NCI-H510A treated with DMSO at 0.1 percent for 48 hours (cell line): ENCODE measurements at places on chromosomes 6 and 20.

DNA sequence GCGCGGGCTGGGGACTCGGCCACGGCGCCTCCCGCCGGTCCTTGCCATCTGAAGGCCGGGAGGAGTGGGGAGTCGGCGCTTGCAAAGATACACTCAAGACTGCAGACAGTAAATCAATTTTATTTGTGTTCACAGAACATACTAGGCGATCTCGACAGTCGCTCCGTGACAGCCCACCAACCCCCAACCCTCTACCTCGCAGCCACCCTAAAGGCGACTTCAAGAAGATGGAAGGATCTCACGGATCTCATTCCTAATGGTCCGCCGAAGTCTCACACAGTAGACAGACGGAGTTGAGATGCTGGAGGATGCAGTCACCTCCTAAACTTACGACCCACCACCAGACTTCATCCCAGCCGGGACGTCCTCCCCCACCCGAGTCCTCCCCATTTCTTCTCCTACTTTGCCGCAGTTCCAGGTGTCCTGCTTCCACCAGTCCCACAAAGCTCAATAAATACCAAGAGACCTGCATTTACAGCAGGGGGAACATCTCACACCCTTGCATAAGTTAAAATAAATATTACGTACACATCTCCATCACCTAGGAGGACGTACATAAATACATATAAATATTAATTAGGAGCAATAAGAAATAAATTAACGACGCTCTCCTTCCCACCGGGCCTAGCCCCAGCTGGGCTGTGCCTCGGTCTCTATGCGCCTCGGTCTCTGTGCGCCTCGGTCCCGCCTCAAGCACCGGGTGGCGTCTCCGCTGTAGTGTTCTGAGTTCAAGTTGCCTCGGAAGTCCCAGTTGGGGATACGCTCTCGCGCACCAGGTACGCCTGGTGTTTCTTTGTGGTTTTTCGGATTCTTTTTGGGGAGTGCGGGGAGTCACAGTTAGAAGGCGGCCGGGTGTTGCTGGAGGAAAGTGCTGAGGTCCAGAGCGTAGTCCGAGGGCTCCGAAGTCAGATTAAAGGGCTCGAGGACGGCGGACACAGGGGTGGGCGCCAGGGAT, 889 bp upstream of the FLOT1 start:
- DNase-seq: peak; percentile 14

DNA sequence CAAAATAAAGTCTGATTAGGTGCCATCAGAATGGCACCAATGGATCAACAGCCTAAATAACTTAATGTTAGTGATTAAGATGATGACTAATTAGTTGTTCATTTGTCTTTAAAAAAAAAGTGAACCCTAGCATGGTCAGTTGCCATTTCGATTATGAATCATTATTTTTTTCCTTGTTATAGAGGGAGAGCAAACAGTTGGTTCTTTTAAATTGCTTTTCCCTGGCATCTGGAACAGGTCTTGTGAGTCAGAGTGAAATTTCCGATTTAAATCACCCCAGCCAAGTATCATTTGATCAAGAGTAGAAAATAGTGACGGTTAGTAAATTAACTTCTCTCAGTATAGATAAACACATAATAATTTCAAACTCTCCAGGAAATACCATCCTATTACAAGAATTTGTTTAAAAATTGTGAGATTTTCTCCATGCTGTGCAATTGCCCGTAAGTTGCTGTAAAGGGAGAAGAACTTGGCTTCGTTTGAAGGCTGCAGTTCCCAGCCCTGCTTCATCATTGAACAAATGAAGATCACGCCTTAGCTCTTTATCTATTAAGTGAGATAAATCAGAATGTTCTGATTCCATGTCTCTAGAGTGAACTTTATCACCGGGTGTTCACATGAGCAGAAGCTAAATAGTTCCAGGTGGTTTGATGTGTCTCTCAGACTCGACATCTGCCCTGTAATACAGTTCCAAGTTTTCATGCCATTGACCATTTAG, 741.3 kb downstream of the DOK5 start:
- DNase-seq: no peak

DNA sequence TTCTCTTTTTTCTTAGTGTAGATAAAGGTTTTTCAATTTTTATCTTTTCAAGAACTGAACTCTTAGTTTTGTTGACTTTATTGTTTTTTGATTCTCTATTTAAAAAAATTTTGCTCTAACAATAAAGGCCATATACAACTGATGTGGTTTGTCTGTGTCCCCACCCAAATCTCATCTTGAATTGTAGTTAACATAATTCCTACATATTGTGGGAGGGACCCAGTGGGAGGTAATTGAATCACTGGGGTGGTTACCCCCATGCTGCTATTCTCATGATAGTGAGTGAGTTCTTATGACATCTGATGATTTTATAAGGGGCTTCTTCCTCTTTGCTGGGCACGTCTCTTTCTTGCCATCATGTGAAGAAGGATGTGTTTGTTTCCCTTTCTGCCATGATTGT, 199.8 kb downstream of the DHX35 start:
- no peak for DNase-seq

DNA sequence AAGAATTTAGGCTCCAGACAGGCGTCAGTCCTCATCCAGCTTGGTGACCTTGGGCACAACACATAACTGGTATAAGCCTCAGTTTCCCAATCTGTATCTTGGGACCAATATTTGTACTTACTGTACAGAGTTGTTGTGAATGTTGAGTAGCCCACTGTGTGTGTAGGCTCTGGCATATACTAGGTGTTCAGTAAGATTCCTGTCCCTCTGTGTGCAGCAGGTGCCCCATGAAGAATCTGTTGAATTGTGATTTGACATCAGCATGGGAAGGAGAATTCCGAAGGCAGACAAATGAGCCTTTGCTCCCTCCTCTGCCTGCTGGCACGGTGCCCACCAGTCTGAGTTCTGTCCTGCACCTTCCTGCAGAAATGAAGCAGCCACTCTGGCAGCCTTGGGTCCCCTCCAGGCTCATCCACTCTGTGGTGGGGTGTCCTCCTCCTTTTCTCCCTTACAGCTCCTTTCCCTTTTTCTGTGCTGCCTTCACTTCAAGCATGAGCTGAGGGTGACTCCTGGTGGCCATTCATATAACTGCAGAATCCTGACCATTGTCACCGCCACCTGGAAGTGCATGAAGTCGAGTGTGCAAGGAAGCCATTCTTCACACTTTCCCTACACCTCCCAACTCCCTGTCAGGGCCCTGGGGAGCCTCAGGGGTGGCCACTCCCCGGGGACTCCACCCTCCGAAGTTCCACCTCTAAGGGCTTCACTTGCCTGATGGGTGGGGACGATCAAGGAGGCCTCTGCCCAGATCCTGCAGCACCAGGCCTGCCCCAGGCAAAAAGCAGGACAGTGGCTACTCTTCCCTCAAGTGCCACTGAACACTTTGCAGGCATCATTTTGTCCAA, 48.2 kb downstream of the MRPL14 start:
- no peak for DNase-seq

- DNase-seq: no peak
These were observed 7.4 kb upstream of the BPIFA3 start for GRCh38 chr20:33209789-33210188.

DNA sequence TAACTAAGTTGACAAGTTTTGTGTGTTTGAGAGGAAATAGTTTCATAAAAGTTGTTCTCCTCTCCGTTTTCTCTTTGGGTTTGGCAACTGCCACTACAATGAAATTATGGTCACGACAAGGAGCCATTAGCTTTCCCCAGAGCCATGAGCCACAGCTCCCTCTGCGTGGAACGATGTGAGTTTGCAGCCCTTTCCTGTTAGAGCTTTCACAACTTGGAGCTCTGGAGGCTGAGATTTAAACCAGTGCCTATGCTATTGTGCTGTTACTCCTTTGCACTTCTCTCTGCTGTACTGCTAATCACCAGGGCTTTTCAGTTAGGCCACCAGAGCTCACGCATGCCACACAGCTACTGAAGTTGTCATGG, 29.3 kb upstream of the TXNDC5 start:
- DNase-seq: no peak

DNA sequence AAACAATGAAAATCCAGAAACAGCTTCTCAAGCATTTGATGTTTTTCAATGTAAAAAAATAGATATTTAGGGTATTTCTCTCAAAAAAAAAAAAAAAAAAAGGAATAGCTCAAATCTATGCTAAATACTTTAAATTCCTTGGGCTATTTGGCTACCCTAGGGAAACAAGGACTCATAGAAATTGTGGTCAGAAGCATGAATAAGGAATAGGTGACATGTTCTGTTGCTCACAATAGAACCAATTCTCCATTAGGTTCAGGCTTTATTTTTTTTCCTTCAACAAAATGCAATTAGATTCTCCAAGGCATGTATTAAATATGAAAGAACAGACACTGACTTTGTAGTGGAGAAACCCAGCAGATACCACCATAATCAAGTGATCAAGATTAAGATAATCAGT, 904.3 kb upstream of the FLRT3 start:
- no peak for DNase-seq

GRCh38 chr6:3305216-3305565, 46.4 kb downstream of the PSMG4 start:
- DNase-seq: no peak

DNA sequence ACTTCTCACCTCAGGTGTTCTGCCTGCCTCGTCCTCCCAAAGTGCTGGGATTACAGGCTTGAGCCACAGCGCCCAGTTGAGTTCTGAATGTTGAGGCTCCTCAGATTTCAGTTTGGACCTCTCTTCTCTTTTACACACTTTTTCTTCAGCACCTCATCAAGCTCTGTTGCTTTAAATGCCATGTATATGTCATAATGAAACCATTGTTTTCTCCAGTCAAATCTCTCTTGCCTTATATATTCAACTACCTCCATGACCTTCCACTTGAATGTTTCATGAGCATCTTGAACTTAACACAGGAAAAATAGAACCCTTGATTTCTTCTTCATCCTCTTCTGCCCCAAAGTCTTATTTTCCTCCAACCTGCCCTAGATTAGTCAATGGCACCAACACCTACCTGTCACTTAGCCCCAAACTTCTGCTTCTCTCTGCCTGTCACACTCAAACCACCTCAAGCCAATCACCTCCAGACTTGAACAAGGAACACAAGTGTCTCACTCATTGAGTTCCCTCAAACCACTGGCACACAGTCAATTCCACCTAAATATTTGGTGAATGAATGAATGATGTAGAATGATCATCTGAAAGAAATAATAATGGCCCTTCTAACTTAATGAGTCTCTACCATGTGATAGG, 161.0 kb upstream of the SGK1 start:
- no peak for DNase-seq

GRCh38 chr6:98840385-98840784, 6.0 kb downstream of the POU3F2 start:
- DNase-seq: no peak

GRCh38 chr20:38776363-38776762, 28.1 kb downstream of the ACTR5 start:
- no peak for DNase-seq

GRCh38 chr6:136685540-136686108, 106.7 kb downstream of the MAP3K5 start:
- no peak for DNase-seq

DNA sequence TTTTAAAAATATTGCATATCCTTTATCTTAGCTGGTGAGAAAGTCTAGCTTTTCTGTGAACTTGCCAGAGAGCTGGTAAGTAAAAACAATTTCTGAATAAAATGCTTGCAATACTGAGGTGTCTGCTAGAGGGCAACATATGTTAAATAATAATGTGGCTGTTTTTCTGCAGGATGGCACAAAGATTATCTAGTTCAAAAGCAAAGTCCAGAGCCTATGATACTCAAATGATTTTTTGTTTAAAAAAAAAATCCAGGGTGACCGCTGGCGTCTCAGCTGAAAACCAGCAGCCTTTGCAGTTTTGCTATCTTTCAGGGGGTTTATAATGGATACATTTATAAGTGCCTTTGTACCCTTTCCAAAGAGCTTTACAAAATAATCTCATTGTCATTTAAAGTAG, 194.9 kb downstream of the PHACTR1 start:
- no peak for DNase-seq

- DNase-seq: no peak
These were observed 26.3 kb upstream of the SASH1 start for GRCh38 chr6:148316308-148316707.

GRCh38 chr20:15339264-15339663, 1001.9 kb upstream of the FLRT3 start:
- no peak for DNase-seq

DNA sequence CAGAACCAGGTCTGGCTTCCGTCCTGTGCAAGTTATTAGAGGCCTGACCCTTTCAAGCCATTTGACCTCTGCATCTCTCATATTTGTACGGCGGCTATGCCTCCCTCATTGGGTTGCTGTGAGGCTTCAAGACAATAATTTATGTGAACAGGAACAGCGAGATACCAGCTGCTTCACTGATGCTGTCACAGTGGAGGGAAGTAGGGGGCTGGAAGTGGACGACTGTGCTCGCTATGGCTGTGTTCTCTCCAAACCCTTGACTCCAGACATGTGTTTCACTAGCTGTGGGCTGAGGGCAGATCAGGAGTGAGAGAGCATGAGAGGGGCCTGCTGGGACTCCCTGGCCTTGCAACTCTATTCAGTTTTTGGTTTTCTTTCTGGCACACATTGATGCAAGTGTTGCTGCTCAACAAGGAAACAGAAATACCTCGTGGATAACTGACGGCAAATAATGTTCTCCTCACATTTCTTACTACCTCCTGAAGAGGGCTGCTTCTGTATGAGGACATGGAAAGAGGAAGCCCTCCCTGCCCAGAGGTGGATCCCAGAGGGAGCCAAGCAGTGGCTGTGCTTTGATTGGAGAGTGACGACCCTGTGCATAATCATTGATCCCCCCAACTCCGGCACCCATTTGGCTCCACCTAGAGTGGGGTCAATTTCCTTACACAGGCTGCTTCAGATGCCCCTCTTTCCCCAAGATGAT, 34.7 kb upstream of the SCP2D1 start:
- DNase-seq: no peak

DNA sequence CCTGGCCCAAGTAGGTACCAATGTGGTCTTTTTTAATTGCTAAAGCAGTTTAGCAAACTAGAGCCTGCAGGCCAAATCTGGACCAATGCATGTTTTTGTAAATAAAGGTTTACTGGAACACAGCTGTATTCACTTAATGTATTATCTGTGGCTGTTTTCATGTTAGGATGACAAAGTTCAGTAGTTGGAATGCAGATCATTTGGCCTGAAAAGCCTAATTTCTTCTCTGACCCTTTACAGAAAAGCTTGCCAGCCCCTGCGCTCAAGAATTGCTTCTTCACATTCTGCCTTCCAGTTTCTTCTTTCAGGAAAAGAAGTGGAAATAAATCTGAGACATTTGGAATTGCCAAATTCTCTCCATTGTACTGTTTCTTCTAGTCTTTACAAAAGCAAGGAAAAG, 90.0 kb upstream of the MC3R start:
- DNase-seq: no peak

DNA sequence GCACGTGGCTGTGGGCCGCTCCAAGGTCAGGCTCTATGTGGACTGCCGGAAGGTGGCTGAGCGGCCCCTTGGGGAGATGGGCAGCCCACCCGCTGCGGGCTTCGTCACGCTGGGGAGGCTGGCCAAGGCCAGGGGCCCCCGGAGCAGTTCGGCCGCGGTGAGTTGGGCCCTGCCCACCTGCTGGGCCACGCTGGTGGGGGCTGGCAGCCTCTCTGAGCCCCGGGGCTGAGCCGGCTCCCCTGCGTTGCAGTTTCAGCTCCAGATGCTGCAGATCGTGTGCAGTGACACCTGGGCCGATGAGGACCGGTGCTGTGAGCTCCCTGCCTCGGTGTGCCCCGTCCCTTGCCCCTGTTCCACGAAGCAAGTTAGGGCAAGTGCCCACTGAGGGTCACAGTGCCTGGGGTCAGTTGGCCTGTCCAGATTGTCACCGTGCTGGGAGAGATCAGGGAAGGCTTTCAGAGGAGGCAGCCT, 27.1 kb downstream of the COL20A1 start:
- DNase-seq: no peak

GRCh38 chr20:25236450-25237304, 11.2 kb upstream of the PYGB start:
- no peak for DNase-seq
